CD4-positive, alpha-beta T cell treated with Interleukin-17A for 4 hours (primary cell): ENCODE measurements at places on chromosomes 7 and 10.

- no peak for DNase-seq
Observed at GRCh38 chr10:79280956-79281355, 66.3 kb upstream of the PPIF start.

DNA sequence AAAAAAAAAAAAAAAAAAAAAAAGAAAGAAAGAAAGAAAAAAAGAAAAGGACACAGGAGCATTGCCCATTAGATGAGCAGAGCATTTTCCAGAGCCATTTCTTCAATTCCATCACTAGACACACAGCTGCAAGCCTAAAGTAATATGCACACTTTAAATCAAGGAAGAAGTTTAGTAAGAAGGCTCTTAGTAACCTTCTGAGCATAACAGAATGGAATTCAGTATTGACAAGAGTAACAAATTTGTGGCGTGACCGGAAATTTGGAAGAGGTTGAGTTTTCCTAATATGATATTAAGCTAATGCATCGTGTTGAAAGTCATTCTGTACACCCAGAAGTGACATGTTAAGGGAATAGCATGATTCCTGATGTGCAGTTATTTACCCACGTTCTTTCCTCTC lies 35.3 kb downstream of the SMURF1 start:
- DNase-seq = no peak

DNA sequence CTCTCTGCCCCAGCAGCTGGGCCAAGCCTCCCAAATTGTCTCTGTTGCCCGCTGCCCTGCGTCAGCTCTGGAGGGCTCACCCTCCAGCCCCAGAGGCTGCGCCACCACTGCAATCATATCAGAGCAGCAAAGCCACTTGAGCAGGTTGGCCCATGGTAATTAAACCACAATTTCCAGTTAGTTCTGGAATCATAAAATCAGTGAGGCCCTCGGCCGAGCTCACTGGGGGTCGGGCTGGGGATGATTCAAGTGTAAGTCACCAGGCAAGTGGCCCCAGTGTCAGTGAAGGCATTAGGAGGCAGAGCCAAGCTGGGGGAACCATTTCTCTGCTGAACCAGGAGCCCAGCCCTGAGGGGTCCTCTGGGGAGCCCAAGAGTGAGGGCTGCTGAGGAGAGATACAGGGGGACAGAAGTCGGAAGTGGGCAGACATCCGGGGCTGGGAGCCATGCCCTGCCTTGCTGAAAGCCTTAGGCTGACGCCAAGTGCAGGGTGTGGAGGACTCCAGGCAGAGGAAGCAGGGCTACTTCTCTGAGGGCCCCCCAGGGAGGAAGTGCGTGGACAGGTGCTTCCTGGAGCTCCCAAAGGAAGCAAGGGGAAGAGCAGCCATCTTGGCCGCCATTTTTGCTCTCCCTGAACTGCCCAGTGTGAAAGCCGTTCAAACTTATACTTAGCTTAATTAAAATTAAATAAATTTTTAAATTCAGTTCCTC lies 29.5 kb upstream of the SLC29A3 start:
- DNase-seq = no peak

DNA sequence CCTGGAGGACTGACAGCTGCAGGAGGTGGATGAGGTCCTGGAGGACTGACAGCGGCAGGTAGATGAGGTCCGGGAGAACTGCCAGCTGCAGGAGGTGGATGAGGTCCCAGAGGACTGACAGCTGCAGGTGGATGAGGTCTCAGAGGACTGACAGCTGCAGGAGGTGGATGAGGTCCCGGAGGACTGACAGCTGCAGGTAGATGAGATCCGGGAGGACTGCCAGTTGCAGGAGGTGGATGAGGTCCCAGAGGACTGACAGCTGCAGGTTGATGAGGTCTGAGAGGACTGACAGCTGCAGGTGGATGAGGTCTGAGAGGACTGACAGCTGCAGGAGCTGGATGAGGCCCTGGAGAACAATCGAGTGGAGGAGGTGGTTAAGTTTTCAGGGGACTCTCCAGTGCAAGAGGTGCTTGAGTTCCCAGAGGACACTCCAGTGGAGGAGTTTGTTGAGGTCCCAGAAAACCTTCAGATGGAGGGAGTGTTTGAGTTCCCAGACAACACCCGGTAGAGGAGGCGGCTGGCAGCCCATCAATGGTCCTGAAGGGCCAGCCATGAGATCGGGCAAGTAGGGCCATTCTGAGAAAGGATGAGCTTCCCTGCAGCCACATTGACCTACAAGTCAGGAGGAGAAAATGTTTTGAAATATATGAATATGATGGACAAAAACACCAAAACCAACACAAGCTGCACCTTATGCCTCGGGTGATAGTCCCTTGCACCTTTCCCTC lies 4.7 kb upstream of the EIF5AL1 start:
- DNase-seq = no peak

DNA sequence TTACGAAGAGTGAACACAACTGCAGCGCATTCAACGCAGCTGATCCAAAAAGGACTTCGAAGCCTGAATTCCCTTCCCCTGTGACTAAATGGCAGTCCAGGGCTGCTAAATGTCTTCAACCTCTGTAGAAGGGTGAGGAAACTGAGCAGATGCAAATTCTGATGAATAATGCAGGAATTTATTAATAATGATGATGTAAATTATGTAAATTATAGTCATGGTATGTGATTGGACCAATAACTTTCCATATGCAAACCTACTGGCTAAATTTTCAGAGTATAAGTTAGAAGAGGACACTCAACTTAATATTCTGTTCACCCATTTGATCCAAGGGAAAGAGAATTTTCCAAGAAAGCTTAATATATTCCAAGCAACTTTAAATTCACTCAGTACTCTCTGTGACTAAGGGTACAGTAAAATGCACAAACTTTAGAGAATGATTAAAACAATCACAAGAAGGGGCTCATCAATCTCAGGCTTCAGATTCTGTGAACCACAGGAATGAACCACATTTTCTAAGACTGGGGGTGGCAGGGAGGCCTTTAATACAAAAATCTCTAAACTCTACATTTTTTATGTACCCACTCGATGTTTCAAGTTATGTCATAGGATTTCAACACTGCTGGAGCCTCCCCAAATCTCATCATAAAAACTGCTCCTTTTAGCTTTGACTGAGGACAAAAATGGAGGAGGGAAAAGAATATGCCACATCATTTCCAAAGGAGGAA lies 3.5 kb downstream of the FGFR2 start:
- DNase-seq = no peak

GRCh38 chr10:123361832-123362231 lies 207.6 kb downstream of the BUB3 start:
- no peak for DNase-seq

DNA sequence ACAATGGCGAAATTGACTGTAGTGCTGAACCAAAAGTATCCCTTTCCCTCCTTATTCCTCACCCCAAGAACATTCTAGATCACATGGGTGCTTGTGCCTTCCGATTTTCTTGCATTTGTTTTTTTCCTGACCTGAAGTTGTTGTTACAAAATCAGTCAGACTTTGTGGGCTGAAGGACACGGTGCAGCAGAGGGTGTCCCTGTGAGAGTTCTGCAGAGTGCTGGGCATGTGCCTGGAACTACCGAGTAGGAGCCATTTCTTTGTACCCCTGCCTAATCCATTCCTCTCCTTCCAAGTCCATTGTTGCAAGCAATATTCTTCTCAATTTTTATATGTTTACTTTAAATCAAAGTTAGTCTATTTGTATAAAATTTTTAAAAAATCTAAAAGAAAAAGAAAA lies 35.3 kb upstream of the GJD4 start:
- DNase-seq = no peak

- DNase-seq = no peak
Observed at GRCh38 chr7:136997735-136998134, 129.3 kb downstream of the CHRM2 start.

DNA sequence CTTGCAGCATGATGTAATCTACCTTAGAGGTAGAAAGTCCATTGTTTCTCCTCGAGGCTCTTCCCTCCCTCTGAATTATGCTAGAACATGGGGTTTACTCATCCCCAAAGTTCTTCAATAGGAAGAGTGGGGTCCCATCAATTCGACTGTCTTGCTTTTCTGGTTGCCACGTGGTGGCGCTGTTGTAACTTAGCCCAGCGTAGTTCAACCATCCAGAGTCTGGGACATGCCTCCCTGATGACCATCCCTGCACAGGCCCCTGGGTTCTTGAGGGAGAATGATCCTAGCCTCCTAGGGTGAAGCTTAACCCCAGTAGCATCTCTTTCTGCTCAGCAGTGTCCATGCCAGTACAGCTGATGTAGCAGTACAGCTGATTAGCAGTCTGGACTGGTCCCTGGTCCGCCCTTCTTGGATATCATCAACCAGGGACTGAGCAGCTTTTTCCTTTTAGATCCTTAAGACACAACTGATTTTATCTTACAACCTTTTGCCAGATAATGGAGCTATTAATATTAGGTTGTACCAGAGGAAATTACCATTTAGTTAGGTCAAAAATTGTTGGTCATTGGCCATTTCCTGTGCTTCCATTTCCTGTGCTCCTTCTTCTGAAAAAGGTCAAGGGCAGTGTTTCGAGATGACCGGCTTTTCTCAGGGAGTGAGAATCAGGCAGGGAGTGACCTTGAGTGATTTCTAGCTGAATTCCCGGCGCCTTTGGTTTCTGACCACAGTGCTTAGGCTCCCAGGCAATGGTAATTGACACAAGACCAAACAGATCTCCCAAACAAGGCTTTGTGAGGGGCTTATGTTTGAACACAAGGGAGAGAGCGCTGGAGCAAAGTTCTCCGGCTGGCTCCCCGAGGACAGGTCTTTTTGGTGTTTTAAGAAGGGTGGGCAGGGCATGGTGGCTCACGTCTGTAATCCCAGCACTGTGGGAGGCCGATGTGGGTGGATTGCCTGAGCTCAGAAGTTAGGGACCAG lies 65.4 kb downstream of the TACC2 start:
- DNase-seq = no peak

GRCh38 chr7:104487642-104488041 lies 159.2 kb downstream of the LHFPL3 start:
- DNase-seq = no peak

DNA sequence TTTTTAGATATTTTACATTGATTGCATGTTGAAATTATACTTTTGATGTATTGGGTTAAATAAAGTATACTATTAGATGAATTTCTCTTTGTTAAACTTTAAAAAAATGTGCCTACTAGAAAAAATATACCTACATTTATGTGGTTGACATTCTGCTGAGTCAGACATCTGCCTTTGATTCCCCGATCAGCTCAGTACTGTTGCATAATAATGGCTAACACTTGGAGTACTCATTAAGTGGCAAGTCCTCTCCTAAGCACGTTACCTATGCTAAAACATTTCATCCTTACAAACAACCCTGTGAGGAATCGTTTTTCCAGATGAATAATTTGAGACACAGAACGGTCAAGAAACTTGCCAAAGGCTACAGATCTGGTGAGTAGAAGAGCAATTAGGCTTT lies 14.0 kb upstream of the SEM1 start:
- DNase-seq = no peak

DNA sequence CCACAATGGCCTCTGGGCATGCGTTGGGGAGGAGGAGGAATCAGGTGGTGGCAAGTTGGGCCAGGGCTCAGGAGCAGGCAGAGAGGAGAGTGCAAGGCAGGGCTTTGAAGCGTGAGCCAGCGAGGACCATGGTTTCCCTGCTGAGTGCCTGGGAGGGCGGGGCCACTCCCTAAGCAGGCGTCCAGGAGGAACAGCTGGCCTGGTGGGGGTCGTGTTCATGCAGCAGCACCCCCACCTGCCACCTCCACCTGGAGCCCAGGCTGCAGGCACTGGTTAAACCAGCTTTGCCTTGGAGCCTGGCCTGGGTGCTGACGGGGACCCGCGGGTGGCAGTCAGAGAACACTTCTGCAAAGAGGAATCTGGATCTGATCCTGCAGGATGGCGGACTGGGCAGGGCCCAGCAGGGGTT lies 24.2 kb upstream of the AQP1 start:
- DNase-seq = no peak

DNA sequence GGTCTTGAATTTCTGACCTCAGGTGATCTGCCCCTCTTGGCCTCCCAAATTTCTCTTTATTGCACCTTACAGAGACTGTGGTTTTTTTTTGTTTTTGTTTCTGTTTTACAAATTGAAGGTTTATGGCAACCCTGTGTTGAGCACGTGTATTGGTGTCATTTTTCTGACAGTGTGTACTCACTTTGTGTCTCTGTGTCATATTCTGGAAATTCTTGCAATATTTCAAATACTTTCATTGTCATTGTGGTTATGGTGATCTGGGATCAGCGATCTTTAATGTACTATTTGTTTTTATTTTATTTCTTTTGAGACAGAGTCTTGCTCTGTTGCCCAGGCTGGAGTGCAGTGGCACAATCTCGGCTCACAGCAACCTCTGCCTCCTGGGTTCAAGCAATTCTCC lies 89.8 kb downstream of the PRTFDC1 start:
- no peak for DNase-seq

GRCh38 chr10:114024876-114025610 lies 18.6 kb upstream of the ADRB1 start:
- no peak for DNase-seq

DNA sequence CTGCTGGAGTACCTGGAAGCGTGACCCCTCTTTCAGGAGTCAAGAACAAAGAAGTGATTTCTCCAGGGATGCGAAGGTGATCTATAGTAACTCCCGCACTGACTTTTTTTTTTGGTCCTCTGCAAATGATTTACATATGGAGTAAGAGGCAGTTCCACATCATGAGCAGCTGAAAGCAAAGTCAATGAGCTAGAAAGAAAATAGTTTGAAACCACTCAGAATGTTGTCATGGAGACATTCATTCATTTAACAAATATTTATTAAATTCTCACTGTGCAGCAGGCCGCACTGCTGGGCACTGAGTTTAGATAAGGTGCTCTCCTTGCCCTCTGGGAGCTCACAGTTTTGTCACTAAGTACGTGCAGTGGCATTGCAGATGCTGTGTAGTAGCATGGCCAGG lies 206.7 kb downstream of the CAMK1D start:
- DNase-seq = no peak
